ENCODE measurements at places on chromosomes 6 and 20.

GRCh38 chr6:129073691-129074395, 190.9 kb downstream of the LAMA2 start:
- no peak for DNase-seq

DNA sequence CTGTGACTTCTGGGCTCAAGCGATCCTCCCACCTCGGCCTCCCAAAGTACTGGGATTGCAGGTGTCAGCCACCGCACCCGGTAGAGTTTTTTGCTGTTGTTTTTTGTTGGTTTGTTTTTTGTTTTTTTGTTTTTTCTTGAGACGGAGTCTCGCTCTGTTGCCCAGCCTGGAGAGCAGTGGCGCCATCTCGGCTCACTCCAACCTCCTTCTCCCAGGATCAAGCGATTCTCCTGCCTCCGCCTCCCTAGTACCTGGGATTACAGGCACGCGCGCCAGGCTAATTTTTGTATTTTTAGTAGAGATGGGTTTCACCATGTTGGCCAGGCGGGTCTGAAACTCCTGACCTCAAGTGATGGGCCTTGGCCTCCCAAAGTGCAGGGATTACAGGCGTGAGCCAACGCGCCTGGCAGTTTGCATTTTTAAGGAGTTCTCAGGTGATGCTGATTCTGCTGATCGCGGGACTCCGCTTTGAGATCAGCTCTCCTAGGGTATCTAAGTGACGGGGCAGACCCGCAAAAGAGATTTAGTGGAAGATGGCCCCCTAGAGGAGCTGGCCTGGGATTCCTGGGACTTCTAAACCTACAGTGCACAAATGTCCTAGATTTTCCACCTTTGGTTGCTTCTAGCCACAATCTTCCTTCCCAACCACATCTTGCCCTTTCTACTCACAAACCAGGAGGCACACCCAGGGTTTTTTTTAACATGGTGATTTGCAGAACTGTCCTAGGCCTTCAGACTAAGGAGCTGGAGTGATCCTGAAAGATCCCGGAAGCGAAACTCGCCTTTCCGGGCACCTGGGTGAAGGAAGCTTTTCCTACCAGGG, 45.2 kb downstream of the DPPA5 start:
- DNase-seq = no peak

- DNase-seq = no peak
These were observed 645.3 kb downstream of the FRK start for GRCh38 chr6:115415378-115415777.

- no peak for DNase-seq
These were observed 146.7 kb upstream of the LRFN2 start for GRCh38 chr6:40733770-40734396.

GRCh38 chr6:97029552-97029951, 105.0 kb downstream of the KLHL32 start:
- DNase-seq = no peak

DNA sequence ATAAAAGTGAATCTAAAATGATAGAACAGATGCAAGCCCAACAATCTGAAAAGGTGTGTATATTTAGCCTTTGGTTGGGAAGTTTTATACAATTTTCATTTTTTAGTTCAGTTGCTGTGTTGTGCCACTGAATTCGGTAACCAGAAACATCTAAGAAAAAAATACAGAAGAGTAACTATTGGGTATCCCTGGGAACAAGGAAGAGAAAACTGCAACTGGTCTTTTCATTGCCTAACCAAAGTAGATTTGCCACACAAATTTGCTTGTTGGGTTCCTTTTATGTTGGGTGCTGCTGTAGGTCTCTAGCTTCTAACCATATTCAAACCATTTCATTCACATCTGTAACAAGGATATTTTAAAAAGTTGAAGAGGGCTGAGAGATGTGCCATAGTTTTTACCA, 2.8 kb upstream of the TMEM30A start:
- no peak for DNase-seq

- DNase-seq = no peak
These were observed 147.6 kb downstream of the DTNBP1 start for GRCh38 chr6:15515226-15515625.

DNA sequence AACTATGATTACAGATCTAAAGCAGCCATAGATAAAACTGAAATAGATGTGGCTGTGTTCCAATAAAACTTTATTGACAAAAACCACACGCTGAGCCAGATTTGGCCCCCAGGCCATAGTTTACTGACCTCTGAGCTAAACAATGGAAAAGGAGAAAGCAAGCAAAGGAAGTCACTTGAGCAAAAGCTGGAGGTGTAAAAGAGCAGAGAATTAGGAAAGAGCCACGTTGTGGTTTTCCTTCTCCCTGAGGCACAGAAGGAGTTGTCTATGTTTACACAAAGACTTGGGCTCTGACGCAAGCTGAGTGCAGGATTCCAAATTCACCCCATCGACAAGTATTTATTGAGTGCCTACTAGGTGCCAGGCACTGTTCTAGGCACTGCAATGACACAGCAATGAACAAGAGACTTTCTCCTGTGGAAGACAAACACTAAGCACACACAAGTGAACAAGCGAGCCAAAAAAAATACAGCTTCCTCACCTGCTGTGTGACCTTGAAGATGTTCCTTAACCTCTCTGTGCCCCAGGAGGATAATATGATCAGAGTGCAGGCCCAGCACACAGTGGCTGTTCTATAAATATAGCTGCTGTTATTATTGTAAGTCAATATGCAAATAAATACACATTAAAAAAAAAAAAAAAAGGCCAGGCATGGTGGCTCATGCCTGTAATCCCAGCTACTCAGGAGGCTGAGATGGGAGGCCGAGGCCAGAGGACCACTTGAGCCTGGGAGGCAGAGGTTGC, 75.4 kb upstream of the PTPN1 start:
- no peak for DNase-seq

DNA sequence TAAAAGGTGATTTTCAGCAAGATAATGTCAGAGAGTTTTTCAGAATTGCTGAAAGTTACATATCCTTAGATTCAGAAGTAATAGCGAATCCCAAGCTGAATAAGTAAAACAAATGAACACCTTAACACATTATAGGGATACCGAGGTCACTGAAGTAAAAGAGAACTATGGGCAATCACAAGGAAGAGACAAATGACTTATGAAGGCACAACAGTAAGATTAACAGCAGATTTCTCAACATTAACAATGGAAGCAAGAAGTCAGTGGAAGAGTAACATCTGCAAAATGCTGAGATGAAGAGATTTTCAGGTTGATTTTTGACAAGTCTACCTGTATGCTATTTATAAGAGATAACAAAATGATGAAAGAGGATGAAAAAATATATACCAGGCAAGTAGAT, 86.1 kb upstream of the EZR start:
- DNase-seq = no peak

DNA sequence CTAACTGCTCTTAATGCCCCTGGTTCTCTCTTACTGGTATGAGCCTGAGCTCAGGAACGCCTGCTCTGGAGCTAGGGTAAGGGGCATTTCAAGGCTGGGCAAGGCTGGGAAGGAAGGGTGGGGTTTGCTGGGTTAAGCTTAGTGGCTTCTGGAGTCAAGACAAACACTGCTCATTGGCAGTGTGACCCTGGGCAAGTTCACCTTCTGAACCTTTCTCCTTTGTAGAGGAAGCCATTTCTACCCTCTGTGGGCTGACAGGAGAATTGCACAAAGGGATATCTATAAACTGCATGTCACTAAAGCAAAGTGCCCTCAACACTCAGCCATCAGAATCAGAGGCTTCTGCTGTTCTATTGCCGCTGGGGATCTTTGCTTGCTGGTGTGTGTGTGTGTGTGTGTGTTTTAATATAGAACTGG, 20.3 kb upstream of the LRRN4 start:
- peak; percentile 58 for DNase-seq

GRCh38 chr6:166237617-166238016, 70.0 kb upstream of the TBXT start:
- no peak for DNase-seq

GRCh38 chr6:80725156-80725930, 618.9 kb downstream of the BCKDHB start:
- DNase-seq = no peak

DNA sequence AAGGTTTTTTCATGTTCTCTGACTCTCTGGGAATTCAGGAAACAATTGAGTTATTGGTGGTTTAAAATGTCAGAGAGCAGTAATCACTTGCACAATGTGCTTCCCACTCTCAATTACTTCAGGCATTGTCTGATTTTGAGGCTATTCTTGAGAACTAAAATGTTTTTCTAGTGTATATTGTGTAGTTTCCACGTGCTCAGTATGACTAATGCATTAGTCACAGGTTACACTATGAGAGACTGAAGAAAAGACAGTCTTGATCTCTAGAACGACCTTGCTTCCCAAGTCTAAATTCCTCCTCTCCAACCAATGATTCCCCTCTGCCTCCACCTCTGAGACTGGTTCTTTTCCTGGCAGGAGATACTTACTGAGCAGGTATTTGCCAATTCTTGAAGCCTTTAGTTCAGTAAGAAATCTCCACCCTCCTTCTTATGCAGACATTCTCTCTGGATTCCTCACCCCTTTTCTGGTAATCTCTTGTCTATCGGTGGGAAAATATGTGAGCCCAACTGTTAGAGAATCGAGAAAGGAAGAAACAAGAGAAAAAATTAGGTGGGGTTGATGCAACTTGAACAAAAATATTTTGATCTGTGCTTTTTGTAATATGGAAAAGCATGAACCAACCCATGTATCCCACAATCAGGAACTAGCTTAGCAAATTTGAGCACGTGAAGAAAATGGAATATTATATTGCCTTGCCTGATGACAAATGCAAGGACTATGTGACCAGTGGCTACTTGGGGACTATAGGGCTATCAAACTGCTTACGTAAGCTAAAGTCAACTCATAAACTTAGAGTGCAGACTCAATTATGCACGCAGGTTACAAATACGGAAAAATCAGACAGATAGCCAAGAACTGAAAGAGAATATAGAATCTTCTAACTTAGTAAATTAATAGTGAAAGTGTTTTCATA, 61.1 kb upstream of the SLC22A16 start:
- no peak for DNase-seq

- no peak for DNase-seq
These were observed 58.8 kb upstream of the SMIM28 start for GRCh38 chr6:138318741-138319375.

DNA sequence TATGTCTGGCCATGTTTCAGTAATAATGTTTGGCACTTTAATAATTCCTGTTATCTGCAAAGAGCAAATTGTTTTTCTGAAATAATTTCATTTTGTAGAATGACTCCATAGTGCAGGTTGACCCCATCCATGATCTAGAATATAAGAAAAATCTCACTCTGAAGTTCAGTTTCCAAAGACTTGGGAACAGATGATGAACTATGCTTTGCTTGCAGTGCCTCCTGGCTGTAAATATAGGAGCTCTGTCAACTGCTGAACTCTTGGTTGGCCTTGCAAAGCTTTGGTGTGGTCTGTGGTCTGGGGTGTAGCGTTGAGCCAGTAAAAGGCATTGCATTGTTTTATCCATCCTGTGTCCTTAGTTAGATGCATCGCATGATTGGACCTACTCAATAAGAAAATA, 104.0 kb downstream of the PLCB4 start:
- DNase-seq = no peak

DNA sequence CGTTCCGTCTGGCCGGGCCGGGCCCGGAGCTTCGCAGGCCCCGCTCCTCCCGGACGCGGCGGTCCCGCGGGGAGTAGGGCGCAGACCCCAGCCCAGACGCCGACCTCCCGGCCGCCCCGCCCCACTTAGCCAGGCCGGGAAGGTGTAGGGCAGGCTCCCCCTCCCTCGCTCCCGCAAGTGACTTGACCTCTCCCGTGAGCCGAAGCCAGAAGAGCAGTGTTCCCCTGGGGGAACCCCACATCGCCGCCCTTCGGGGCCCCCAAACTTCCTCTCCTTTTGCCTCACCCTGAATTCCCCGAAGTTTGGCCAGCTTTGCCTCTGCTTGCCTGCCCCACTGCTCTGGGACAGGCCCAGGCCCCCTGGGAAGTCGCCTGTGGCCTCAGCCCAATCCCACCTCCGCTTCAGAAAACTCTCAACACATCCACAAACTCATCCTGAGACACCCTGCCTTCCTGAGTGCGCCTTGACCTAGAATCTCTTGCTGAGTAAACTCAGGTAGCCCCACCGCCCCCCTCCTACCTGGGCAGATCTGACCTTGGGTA, 524 bp upstream of the NOL4L start:
- no peak for DNase-seq

- DNase-seq = no peak
These were observed 37.4 kb upstream of the E2F3 start for GRCh38 chr6:20364327-20364726.

GRCh38 chr6:7169296-7169721, 61.5 kb downstream of the RREB1 start:
- DNase-seq = no peak

DNA sequence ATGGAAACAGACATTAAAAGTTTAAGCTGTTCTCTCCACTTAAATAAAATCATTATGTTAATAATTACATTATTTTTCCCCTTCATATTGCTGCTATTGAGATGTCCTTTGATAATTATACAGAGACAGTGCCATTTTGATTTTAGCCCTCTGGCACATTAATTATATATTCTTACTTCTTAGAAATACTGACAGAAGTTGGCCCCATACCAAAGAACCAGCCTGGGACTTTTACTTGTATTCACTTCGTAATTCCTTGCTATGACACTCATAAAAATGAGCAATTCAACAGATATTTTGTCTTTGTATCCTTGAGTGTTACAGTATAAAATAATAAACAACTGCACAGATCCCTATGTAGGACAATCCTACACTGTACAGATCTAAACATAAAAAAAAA, 743.7 kb downstream of the TBC1D32 start:
- DNase-seq = no peak

DNA sequence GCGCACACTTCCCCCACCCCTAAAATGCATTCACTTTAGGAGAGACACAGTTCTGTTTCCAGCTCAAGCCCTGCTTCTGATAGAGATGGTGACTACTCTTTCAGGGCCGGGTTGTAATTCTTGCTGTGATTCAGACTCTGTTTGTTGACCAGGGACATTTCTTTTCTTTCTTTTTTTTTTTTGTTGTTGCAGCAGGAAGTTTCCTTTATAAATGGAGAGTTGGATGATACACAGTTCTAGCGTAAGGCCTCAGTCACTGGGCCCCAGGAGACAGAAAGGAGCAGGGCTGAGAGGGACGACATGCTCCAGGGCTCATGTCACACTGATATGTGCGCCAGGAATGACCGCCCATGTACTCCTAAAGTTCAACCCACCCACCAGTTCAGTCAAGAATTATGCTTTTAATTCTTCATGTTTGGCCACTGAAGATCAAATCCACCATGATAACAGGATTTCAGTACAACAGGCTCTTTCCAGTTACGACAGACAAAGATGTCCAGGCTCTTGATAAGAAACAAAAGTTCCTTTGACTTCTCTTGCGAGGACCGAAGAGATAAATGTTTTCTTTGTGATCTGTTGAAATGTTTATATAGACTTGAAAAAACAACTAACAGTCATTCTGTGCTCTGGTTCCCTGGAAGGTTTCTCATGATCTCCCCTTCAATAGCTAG, 142.5 kb downstream of the CD164 start:
- no peak for DNase-seq

GRCh38 chr6:169235286-169235685, 18.4 kb downstream of the THBS2 start:
- DNase-seq = no peak

- no peak for DNase-seq
These were observed 6.9 kb upstream of the OCSTAMP start for GRCh38 chr20:46557231-46557956.
